ENCODE measurements at places on chromosomes 3 and 15. TPM values are rescaled to one million over a fixed set of nuclear protein-coding genes. Genes with fewer than 3 reads are reported as not detected.

EFHB gene
- total RNA-seq: 0.58 TPM

GRCh38 chr3:159236321-159236720 lies 434.5 kb downstream of the MFSD1 start:
- no peak for DNase-seq

DNA sequence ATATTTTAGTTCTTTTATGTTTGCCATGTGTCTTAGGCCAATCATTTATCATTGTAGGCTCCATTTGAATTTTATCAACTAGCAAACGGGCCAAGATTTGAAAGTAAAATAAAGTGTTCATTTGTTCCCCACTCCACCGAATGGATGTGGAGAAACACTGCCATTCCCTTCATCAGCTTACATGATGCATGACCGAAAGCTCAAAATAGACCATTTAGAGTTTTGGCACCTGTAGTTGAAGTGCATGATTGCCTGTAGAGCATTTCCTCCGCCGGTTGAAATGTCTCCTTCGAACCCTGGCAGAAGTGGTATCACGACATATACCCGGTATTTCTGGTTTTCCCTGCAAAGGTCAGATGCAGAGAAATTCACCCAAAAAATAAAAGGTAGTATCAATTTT lies 165.6 kb downstream of the PLD1 start:
- no peak for DNase-seq

DNA sequence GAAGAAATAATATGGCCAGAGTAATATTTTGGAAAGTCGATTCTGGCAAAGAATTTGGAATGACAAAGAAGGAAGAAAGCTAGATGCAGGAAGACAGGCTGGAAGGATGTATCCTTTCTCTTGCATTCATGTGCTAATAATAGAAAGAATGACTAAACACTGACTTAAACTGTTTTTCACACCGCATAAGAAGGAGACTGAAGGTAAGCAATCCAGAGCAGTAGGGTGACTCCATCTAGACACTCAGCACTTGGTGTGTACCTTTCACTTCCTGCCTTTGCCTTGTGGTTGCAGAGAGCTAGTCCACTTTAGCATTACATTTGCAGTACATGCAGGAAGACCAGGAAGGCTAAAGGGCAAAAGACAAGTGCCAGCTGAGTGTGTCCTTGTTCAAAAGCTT lies 234.6 kb downstream of the RBMS3 start:
- no peak for DNase-seq

DNA sequence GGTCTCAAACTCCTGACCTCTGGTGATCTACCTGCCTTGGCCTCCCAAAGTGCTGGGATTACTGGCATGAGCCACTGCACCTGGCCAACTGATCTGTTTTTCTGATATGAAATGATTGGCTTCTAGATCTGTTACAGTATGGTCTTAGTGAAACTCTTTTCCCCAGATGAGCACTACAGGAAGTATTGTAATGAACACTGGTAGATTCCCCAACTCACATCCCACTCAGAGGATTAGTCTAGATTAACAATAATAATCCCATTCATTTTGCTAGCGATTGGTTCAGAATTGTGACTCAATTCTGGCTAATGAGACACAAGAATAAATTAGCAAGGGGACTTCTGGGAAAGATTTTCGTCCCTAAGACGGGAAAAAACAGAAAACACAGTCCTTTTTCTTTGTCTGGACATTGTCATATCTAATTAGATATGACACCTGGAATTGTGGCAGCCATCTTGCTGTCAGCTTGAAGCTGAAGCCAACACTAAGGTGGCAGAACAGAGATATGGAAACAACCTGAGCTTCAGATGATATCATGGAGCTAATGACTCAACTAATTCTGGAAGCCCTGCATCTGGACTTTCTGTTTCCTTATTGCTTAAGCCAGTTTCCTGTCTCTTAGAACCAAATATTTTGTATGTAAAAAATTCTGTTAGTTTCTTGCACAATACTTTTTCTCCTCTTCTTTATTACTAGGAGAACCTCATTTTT lies 17.4 kb upstream of the NPTN start:
- DNase-seq: no peak

LIPH gene
- total RNA-seq: not detected

GRCh38 chr15:90683876-90684275 lies 33.3 kb upstream of the BLM start:
- DNase-seq: no peak

WNT5A gene
- total RNA-seq: not detected

- no peak for DNase-seq
These were observed 19.0 kb downstream of the TM4SF4 start for GRCh38 chr3:149493315-149494021.

INSYN1 gene
- not detected for total RNA-seq

DNA sequence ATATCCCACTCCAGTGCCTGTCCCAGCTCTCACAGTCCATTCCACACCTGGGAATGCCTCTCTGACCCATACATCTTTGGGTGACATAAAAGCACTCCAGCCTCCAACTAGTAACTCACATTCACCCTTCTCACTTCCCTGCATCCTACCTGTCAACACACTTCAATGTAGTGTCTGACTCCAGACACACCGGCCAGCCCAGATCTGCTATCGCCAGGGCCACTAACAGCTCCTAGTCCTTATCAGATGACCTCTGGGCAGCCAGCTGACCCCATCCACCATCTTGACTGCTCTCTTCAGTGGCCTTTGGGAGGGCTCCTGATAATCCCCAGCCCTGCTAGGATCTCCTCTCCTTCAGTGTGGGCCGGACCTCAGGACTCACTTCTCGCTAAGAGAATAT lies 2.9 kb upstream of the MCM2 start:
- no peak for DNase-seq

DNA sequence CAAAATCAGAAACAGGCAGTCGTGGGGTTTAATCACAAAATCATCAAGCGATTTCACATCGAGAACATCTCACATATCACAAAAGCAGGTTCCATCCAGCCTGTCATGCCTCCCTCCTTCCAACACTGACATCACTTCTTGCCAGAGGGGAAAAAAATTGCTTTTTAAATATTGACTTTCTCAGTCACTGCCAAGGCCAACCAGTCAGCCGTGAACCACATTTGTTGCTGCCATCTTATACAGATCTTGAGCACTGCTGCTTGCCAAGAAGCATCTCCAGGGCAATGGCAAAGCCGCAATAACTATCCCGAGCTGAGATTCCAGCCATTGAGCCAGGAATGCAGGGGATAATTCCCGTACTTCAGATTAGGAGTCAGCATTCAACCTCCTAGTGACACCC lies 174.6 kb downstream of the ANXA2 start:
- DNase-seq: no peak

GRCh38 chr3:117201901-117202774 lies 492.6 kb downstream of the TUSC7 start:
- no peak for DNase-seq

- DNase-seq: no peak
These were observed 667 bp downstream of the UMPS start for GRCh38 chr3:124730941-124731297.

DNA sequence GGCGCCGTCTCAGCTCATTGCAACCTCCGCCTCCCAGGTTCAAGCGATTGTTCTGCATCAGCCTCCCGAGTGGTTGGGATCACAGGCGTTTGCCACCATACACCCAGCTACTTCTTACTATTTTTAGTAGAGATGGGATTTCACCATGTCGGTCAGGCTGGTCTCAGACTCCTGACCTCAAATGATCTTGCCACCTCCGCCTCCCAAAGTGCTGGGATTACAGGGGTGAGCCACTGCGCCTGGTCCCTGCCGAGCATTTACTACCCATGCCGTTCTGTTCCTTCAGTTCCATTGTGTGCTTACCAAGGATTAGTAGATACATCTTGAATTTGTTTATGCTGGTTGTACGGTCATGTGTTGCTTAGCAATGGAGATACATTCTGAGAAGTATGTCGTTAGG lies 10.3 kb downstream of the CHD2 start:
- no peak for DNase-seq

- DNase-seq: no peak
These were observed 74.0 kb upstream of the MANF start for GRCh38 chr3:51311055-51311454.

Data from activated CD4-positive, alpha-beta memory T cell treated with anti-CD3 and anti-CD28 coated beads, Interleukin-2, amount 10 ng/mL, durations not matched to agents 7 days and 5 days (primary cell).